Left colon (tissue), 2 donors: ENCODE measurements at places on chromosomes 13 and 19.
A peak's percentile ranks its signal among the peaks of the same experiment; 100 is the strongest.

- DNase-seq: no peak
These were observed 4.4 kb downstream of the GAS6 start for GRCh38 chr13:113859311-113860050.

GRCh38 chr19:37867831-37868230 lies 38.6 kb downstream of the WDR87 start:
- DNase-seq: no peak

- DNase-seq: peak; percentile 90
These were observed 12.9 kb downstream of the CFD start for GRCh38 chr19:872266-872951.

GRCh38 chr19:21482863-21483276 lies 22.5 kb upstream of the ZNF429 start:
- no peak for DNase-seq

DNA sequence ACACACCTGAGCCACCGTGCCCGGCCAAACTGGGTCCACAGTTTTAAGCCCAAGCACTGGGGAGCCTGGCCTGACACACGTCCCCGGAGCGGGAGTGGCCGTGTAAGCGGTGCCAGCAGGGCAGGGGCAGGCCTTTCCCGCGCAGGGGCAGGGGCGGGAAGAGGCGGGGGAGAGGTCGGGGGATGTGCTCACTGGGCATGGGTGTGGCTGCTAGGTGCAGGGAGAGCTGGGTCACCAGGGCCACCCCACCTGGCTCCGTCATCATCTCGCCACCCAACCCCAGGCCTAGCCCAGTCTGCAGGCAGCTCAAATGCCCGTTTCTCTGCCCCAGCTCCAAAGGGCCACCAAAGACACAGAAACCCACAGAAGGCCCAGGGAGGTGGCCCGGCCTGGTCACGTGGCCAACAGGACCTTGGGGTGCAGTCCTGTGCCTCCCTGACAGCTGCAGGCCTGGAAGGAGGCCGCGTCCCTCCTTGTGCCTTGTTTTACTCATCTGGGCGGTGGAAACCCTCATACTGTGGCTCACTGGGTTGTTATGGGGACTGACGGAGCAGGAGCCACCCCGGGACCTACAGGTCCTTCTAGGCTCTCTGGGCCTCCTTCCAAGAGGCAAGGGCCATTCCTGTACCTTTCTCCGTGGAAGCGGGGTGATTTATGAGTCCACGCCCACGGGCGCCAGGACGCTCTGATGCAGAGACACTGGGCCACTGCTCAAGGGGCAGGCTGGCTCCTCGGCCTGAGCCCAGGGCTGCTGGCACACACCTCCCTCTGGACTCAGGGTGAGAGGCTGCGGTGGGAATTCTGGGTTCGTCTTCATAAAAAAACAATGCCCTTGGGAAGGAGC lies 27.7 kb downstream of the MAP2K2 start:
- DNase-seq: peak; percentile 83

DNA sequence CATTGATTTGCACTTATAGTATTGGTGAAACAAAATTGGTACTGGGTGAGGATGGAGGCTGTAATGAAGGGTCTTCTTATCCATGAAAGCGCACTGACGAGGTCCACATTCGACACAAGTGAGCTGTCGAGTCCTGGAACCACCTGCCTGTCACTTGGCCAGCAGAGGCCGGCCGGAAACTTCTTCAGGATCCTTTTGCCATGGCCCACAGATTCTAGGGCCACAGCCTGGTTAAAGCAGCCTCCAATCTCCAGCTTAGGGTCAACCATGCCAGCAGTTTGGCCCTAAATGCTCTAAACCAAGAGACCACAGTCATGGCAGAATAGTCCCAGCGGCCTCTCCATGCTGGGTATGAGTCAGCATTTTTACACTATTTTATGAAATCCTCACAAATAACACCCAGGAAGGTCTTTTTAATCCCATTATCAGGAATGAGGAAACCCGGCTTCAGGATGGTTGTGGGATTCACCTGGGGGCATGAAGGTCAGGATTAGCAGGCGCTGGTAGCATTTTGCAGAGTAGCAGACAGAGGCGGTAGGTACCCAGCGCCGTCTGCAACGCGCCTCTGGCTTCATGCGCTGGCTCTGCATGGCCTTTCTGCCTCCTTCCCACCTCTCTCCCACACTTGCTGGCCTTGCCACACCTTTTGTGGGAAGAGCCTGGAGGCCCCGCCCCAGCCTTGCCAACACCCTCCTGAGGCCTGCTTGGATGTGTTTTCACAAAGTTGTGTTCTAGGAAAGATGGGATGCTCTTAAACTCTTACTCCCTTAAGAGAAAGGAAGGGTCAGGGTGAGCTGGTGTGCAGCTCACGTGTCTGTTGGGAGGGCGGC lies 15.2 kb downstream of the GAS6 start:
- DNase-seq: peak; percentile 78

- DNase-seq: no peak
These were observed 186.3 kb downstream of the MTUS2 start for GRCh38 chr13:29006359-29006850.

DNA sequence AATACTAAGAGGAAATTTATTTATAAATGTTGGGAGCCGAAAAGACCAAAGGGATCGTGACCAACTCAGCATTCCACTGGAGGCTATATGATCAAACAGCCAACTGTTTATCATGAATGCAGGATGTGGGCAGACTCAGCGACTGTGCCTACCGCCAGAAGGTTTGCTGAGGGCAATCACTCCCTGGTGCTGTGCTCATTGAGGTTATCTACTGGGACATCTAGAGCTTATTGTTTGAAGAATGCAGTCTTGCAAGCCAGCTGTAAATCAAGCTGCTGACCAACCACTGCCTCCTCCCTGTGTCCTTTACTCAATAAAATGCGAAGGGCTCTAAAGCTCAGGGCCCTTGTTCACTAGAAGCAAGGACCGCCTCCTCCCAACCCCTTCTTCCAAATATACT lies 8.5 kb upstream of the XPO4 start:
- DNase-seq: no peak

DNA sequence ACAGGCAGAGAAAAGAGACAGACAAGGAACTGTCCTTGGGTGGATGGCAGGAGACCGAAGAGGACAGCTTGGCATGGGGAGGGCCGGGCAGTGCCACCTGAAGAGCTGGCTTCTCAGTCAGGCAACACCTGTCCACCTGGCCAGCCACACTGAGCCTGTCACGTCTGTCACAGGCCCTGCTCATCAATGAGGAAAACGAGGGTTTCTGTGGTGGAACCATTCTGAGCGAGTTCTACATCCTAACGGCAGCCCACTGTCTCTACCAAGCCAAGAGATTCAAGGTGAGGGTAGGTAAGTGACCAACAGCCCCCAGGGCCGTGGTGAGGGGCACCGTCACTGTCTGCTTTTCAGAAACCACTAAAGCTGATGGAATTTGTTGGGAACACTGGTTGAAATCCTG lies 11.2 kb upstream of the PROZ start:
- DNase-seq: no peak

DNA sequence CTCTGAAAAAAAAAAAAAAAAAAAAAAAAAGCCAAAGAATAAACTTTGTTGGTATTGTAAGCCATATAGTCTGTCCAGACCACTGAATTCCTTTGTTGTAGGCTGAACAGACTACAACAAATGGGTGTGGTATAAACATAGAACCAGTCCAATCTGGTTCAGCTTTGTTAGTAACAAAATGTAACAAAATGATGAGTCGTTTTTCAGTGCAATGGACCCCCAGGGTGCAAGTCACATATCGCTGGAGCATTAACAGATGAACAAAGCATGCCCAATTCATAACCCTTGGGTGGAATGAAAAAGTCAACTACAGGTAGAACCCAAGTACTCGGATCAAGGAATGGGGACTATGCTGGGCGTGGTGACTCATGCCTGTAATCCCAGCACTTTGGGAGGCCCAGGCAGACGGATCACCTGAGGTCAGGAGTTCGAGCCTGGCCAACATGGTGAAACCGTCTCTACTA lies 13.6 kb upstream of the FCHO1 start:
- no peak for DNase-seq

DNA sequence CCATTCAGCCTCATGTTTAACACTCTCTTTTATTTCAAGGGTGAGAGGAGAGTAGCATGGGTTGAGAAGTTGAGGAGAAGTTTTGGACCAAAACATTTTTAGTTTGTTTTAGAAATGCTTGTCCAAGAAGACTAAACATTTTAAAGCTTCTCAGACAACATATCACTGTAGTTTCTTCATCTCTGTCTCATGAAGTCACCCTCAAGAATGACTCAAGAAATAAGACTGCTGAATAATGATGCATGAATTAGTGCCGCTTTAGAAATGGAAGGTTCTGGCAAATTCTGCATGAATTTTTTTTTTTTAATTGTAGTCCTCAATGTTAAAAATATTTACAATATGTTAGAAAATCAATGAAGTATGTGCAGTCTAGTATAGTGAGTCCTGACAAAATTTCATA lies 422.7 kb upstream of the ARGLU1 start:
- DNase-seq: no peak

GRCh38 chr19:46270521-46271256 lies 26.2 kb upstream of the HIF3A start:
- no peak for DNase-seq

GRCh38 chr13:48317511-48318376 lies 14.2 kb downstream of the RB1 start:
- DNase-seq: no peak

GRCh38 chr13:29936051-29936813 lies 85.8 kb upstream of the UBL3 start:
- DNase-seq: no peak

DNA sequence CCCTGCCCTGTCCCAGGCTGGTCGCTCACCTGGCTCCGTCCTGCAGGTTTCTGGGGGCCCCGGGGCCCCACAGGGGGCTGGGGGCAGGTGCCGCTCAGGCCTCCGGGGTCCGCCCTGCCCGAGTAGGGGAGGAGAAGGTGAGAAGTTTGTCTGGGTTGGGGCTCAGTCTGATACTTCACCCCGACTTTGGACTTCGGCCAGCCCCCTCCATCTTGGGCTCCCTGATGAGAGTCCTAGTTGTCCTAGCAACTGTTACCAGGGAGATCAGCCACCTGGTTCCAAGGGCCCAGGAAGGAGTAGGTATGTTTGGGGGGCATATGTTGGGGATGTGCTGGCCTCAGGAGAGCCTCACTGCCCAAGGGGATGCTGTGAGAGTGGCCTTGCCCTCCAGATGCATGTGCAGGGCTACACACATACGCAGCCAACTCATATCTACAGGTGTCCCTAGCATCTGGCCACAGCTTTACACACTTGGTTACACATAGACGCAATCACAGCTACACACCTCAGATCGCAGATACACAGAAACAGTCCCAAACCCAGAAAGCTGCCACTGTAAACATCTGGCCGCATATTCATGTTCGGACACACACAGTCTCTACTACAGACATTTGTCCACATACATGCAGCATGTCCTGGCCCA lies 3.4 kb downstream of the NUMBL start:
- DNase-seq: no peak

DNA sequence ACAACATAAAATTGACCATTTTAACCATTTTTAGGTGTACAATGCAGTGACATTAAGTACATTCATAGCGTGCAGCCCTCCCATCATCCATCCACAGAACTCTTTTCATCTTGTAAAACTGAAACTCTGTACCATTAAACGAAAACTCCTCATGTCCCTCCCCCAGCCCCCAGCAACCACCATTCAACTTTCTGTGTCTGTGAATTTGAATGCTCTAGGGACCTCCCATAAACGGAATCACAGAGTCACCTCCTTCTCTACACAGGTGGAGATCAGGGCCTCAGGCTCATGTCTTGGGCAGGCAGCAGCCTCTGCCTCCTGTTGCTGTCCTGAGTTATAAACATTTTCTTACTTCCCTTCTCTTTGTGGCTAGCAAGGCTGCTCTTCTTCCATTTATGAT lies 7.3 kb upstream of the CCNE1 start:
- no peak for DNase-seq

DNA sequence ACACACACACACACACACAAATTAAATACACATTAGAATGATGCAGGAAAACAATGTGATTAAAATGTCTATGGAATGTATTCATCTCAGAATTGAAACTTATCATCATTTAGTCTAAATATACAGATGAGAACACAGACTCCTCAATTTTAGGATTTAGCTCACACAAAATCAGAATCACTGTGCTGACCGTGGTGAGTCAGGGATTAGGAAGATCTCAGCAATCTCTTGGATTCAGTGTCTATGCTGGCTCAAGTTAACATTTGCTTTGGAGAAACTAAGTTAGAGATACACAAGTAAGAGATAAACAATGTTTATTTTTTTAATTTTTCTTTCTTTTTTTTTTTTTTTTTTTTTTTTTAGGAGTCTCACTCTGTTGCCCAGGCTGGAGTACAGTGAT lies 323.6 kb downstream of the KLF12 start:
- DNase-seq: no peak

- no peak for DNase-seq
These were observed 49.7 kb downstream of the KLF12 start for GRCh38 chr13:74084375-74084935.

DNA sequence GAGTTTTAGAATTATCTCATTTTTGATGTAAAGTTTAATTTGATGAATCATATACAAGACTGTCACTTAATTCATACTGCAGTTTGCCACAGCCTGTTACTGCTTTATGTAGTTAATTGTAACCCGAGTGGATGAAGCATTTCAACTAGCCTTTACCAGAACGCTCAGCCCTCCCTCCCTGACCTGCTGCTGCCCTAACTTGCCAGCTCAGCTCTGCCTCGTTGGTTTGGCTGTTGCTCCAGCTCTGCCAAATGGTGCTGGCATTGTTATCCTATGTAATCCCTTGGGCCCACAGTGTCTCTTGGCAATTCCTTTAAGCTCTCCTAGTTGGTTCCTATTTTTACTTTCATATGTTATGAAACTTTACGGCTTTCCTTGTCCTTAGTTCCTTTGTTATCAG lies 113.3 kb downstream of the LMO7 start:
- DNase-seq: no peak

DNA sequence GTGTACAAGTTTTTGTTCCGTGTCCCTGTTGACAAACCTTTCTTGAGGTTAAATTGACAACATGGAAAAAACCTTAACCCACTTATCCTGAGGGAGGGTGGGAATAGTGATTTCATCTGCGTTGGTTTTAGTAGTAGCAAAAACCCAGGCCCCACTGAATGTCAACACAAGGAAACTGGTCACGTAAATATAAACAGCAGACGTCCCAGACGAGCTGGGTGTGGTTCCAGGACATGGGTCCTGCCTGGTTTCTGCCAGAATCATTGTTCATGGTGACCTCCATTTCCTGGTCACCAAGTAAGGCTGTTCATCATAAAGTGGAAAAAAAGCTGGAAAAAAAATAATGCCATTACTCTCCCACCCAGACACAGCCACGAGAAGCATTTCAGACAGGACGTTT lies 16.9 kb upstream of the F2RL3 start:
- no peak for DNase-seq

DNA sequence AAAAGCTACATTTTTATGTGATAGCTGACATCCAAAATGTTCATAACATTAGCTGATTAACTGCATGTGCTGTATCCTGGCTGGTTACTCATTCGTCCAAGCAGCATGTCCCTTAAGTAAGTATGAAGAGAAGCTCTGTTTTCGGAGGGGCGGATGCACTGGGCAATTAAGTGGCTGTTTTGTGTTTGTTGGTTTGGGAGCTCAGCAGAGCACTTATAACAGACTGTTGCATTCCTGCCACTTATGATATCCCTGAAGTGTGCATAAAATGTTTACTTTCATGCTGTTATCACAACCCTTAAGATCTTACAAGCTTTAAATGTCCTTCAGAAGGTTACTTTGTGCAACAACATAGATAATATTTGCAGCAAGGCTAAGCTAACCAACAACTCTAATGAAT lies 264.1 kb downstream of the NALCN start:
- no peak for DNase-seq

GRCh38 chr19:38713227-38713649 lies 31.0 kb downstream of the CAPN12 start:
- no peak for DNase-seq

- peak; percentile 84 for DNase-seq
These were observed 4.8 kb downstream of the SYNGR4 start for GRCh38 chr19:48368936-48369335.

GRCh38 chr13:42239644-42240043 lies 32.3 kb upstream of the AKAP11 start:
- no peak for DNase-seq
